NCI-H446 (cell line): ENCODE measurements at places on chromosomes 2 and 18.

DNA sequence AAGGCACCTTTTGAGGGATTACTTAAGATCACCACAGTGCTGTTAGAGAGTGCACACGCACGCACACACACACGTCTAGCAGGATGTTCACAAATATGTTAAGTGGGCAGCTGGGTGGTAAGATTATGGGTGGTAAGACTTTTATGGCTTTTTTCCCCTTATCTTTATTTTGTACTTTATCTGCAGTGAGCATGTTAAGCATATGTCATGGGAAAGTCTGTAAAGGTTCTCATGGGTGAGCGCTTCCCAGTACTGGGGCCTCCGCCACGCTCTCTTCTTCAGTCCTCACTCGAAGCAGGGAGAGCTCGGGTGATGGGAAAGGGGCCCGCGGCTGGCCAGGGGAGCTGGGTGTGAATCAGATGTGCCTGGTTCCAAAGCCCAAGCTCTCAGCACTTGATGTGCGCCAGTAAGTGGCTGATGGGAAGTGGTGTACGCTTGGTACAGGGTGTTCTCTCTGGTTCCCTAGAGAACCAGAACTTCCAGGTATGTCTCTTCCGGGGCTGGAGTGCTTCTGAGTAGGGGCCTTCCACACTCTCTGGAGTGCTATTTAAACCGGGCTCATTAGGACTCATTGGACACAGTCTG, 83.9 kb upstream of the YWHAQ start:
- no peak for DNase-seq

DNA sequence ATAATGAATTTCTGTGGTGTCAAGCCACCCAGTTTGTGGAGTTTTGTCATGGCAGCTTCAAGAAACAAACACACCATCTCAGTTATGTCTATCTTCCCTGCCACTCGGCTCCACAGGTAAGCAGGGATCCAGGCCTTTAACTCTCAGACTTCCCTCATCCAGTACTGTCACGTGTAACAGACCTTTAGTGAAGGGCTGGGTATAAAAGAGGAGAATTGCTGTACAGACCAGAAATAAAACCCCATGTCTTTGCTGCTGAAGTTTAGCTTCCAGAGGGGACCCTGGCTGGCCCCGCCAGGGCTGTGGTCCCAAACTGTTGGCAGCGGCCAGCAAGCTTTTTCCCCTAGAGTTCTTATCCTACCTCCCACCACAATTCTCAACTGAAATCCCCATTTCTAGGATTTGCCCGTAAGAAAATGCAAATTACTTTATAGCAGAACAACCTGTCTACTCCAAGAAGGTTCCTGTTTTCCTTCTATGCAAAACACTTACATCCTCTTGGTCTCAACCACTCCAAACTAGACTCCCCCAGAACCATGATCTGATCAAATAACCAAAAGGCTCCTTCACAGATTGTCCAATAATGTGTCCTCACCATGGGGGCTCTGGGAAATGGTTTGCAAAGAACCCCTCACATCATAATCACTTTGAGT, 438.0 kb upstream of the ID2 start:
- no peak for DNase-seq

DNA sequence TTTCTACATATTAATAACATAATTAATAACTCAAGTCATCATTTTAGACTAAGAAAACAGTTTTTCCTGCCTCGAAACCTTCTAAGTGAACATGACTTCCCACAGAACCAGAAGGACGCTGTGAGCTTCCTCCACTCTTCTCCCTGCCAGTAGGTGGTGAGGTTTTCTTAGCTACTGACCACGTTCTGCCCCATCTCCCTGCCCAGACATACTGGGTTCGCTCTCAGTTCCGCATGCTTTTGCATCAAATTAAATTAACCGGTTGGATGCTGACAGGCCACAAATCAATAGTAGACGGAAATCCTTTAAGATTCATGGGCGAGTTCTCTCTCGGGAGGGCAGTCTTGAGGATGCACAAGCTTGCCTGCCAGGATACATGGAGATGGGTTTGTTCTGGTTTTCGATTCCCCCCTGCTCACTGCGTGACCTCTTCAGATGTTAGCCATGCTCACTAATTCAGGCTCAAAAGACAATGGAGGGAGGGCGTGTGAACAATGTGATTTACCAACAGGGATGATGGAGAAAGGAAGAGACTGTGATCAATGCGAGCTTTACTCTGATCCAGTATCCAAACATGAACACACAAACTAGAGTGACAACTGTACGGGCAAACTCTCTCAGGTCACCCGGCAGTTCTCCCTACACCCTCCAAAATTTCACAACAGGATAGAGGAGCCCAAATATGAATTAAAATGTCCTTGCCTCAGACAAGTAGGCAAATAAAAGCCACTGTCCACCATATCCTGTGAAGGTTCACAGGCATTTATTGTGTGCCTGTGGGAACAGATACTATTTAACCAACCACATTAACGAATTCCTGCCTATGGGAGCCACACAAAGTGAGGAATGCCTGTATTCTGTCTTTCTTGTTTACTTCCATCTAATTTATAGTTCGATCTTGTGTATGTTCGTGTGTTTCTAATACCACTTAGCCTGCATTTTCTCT, 375.7 kb downstream of the EIPR1 start:
- DNase-seq = no peak

GRCh38 chr2:42916324-42916723, 123.9 kb upstream of the HAAO start:
- no peak for DNase-seq

DNA sequence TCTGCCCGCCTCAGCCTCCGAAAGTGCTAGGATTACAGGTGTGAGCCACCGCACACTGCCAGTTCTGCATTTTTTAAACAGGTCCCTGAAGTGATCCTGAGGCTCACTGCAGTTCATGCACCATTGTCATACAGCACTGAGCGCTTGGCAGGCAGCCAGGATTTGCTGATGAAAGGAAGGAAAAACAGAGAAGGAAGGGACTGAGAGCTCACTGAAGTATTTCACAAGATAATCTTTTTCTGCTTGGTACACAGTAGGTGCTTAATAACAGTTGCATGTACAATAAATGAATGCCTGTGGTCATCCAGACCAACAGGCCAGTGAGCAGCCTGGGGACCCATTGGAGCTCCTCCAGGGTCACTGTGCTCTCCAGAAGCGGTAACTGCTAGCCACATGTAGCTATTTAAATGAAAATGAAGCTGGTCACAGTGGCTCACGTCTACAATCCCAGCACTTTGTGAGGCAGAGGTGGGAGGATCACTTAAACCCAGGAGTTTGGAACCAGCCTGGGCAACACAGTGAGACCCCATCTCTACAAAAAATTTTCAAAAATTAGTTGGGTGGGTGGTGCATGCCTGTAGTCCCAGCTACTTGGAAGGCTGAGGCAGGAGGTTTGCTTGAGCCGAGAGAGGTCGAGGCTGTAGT, 33.1 kb upstream of the SMAD7 start:
- no peak for DNase-seq

- no peak for DNase-seq
Observed at GRCh38 chr2:119111115-119111975, 47.2 kb downstream of the C1QL2 start.

DNA sequence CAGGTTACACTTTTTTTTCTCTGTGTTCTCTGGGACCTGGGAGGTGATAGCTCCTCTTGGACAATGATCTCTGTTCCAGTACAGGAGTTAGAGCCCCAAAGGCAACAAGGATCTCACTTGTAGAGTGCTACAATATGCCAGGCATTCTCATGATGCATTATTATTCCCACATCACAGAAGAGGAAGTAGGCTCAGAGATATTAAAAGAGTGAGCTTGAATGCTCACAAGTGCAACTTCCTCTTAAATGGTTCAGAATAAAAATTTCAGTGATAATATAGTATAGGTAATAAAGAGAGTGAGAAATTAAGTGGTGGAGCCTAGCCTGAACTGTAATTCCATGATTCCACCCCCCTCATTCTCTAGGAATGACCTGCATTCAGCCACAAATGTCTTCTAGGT, 21.4 kb downstream of the POLE4 start:
- DNase-seq = no peak

GRCh38 chr18:32847691-32848090, 74.9 kb upstream of the KLHL14 start:
- no peak for DNase-seq

DNA sequence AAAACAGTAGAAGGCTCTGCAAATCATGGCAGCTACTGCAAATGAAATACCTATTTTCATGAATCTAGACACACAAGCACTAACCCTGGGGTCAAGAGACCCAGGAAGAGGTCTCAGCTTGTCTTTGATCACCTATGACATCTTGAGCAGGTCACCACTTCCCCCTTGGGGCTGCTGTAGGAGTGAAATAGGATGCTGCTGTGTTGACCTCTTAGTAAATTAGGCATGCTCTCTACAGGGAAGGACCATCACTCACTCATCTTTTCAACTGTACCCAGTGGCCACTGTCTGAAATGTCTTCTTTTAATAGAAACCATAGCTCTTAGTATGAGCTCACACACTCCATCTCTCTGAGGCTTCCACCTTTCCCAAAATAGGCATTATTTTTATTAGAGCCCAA, 83.8 kb downstream of the NCK2 start:
- no peak for DNase-seq

GRCh38 chr2:35391736-35392442, 963.7 kb upstream of the CRIM1 start:
- no peak for DNase-seq

DNA sequence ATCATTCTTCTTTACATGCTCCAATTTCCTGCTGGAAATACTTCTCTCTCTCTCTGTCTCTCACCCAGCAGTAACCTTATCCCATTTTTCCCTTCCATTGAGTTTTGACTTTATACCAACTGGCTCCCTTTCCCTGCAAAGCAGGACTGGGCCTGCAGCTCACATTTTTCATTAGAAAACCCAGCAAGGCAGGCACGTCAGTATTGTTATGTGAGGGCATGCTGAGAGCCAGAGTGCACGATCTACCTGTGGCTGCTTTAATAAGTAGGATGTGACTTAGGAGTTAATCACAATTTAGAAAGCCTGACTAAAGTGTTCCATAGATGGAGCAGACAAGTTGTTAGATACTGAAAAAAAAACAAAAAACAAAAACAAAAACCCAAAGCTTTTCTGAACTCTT, 5.2 kb upstream of the NDUFV2 start:
- DNase-seq = no peak
